ENCODE measurements at places on chromosomes 1 and 21. TPM values are rescaled to one million over a fixed set of nuclear protein-coding genes. Genes with fewer than 3 reads are reported as not detected.

DNA sequence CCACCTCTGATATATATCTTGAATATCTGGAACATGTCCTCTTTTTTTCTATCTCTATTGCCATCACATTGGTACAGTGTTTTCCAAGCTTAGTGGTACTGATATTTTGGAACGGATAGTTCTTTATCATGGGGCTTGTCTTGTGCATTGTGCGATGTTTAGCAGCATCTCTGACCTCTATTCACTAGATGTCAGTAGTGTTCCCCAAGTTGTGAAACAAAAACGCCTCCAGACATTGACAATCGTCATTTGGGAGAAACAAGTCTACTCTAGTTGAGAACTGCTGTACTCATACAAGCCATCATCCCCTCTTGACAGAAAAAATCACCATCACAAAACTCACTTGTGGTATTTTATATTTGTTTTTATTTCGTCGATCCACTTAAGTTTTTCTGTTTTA is 79.7 kb upstream of the CHODL start:
- ATAC-seq: no peak

Gene FGGY
- total RNA-seq: 16.4 TPM

DNA sequence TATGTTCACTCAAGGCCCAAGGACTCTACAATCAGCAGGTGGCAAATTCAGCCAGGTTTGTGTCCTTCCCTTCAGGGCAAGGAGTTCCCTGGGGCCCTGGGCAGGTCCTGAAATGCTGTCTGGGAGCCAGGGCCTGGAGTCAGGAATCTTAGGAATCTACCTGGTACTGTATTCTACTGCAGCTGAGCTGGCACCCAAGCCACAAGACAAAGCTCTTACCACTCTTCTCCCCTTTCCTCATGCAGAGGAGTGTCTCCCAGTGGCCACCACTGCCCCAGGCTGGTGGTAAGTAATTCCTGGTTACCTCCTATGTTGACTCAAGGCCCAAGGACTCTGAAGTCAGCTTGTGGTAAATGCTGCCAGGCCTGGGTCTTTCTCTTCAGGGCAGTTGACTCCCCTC is 153.4 kb downstream of the NRIP1 start:
- no peak for ATAC-seq

Gene S100A1
- not detected for total RNA-seq

Gene KCNQ4
- total RNA-seq: 0.45 TPM

DNA sequence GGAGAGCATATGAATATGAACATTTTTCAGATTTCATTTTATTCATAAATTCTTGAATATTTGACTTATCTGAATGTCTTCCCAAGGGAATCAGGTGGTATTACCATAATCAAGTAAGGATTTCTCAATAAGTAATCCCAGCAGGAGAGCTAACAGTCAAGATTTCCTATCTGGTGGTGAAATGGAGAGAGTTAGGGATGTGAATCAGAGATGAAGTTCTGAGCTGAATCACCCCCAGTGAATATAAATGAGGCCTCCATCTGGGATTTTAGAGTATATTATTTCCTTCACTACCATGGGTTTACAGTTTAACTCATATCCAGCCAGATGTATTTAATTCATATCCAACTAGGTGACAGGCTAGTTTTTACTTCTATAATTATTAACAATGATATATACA is 61.5 kb upstream of the RGS2 start:
- ATAC-seq: no peak
